ENCODE measurements at places on chromosomes 7 and 10.

DNA sequence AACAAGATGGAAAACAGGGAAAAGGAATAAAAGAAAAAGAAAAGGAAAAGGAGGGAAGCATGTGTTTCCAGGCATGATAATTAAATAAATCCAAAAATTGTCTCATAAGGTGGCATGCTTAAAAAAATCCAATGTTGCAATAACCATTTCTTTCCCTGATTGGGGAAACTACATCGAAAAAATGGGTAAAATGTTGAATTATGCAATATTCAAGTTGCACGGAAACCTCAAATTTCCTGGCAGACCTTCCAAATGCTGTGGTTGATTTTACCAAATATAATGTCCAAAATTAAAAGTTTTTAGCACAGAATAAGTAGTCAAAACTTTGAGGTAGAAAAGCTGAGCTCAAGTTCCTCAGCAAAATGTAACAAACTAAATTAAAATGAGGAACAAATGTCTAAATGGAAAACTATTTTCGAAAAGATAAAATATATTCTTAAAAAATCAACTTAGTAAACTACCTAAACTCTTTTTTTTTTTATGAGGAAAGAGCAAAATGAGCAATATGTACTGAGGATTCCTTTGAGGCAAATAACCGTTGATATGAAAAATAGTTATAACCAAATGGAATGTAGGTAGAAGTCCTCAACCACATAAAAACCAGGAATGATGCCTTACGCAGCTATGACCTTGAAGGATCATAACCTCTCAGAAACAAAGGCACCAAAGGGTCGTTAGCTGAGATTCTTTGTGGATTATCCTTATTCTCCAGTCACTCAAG lies 52.6 kb downstream of the MACC1 start:
- DNase-seq, result no peak

DNA sequence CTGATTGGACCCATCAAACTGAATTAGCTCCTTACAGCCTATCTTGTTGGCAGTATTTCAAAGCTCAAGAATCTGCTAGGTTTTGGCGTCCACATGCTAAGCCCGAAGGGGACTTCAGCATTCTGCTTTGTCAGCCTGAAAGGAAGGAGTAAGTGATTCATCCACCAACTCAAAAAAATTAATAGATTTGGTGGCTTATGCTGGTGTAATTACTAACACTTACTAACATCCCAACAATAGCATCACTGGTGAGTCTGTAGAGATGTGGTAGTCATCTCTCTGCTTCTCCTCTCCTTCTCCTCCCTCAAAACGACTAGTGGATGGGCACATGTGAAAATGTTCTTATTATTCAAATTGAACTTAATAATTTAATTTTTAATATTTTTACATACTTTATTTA lies 53.8 kb upstream of the EGR2 start:
- DNase-seq, result no peak

DNA sequence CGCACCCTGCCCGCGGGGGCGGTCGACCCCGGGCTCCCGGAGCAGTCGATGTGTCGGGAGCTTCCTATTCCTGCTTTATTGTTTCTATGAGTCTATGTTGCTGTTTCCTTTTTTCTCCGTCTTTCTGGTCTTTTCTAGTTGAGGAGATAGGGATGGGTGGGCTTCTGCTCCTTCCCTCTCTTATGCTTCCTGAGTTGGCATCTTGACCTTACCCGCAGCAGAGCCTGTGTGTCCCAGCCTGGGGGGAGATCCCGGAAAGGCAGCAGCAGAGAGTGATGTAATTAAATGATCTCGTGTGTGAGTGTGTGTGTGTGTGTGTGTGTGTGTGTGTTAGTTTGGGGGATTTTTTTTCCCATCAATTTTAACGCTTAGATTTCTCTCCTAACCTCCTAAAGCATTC lies 486 bp upstream of the SORCS1 start:
- DNase-seq, result no peak

DNA sequence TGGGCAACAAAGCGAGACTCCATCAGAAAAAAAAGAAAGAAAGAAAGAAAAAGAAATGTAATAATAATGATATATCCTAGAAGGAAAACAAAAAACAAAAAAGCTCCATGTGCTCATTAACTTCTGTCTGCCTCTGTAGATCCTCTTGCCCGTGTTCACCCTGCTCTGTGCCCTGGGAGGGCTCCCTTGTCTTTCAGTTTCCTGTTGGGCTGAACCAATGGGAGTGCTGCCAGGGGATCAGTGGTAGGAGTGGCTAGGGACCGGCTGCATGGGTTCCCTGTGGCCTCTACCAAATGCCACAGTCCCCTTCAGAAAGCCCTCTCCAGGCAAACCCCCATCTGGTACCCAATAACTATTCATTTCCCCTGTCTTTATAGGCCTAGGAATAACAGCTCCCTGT lies 51.8 kb upstream of the PARD3 start:
- DNase-seq, result no peak

DNA sequence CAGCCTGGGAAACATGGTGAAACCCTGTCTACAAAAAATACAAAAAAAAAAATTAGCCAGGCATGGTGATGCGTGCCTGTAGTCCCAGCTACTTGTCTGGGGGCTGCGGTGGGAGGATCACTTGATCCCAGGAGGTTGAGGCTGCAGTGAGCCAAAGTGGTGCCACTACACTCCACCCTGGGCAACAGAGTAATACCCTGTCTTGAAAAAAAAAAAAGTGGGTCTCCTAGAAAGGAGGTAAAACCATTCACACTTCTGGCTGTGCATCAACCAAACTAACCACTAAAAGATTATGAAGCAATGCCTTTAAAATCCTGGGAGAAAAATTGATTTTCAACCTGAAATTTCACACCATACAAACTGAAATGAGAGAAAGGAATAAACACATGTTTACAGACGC lies 35.4 kb upstream of the C10orf71 start:
- no peak for DNase-seq

- DNase-seq, result no peak
Measured at GRCh38 chr7:11505471-11505985, 326.5 kb downstream of the THSD7A start.

DNA sequence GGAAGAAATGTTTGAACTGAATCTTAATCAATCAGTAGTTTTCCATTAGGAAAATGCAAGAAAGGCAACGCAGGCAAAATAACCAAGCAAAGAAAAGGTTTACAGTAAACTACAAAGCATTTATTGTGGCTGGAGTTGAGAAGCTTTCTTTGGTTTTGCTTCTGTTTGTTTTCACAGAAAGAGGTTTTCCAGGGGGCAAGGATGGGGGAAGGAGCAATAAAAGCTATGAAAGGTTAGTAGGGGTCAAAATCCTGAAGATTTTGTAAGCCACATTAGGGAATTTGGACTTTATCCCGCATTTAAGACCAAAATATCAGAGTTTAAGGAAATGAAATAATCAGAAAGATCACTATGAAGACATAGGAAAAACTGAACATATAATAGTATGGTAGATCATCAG lies 51.1 kb downstream of the NT5C2 start:
- DNase-seq, result no peak

DNA sequence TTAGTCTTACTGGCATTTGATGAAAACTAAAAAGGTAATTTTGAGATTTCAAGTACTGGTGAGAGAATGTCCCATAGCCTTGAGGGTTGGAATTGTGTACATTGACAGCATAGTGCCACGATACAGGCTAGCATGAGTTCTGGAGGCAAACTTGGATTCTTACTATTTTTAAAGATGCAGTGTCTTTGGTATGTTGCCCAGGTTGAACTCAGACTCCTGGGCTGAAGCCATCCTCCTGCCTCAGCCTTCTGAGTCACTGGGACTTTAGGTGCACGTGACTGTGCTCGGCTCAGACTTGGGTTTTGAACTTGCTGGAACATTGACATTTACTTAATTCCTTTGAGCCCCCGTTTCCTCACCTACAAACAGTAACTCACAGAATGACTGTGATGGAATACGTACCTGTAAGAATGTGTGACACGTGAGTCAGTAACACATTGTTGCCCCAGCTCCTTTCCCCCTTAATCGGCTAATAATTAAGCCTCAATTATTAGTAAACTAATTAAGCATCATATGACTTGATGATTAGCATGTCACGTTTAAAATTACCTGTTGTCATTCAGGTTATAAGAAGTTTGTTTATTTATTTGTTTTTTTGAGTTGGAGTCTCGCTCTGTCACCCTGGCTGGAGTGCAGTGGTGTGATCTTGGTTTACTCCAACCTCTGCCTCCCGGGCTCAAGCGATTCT lies 10.6 kb downstream of the DNAJB6 start:
- DNase-seq, result peak; percentile 12

GRCh38 chr10:6576326-6576725 lies 3.8 kb downstream of the PRKCQ start:
- DNase-seq, result no peak

DNA sequence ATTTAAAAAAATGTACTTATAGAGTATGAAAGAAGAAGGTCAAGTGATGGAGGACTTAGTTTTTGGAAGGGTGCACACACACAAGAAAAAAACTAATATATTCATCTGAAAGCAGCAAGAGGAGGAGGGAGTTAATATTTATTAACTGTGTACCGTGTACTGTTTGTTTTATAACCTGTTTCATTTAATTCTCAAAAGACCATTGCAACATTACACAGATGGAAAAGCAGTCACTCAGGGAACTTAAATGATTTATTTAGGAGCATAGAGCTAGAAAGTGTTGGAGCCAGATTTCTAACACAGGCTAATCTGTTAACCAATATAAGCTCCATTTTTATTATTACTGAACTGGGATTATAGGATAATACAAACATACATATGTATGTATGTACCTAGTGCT lies 36.7 kb downstream of the GLCCI1 start:
- no peak for DNase-seq

GRCh38 chr7:139124084-139124914 lies 14.8 kb upstream of the ZC3HAV1 start:
- no peak for DNase-seq

DNA sequence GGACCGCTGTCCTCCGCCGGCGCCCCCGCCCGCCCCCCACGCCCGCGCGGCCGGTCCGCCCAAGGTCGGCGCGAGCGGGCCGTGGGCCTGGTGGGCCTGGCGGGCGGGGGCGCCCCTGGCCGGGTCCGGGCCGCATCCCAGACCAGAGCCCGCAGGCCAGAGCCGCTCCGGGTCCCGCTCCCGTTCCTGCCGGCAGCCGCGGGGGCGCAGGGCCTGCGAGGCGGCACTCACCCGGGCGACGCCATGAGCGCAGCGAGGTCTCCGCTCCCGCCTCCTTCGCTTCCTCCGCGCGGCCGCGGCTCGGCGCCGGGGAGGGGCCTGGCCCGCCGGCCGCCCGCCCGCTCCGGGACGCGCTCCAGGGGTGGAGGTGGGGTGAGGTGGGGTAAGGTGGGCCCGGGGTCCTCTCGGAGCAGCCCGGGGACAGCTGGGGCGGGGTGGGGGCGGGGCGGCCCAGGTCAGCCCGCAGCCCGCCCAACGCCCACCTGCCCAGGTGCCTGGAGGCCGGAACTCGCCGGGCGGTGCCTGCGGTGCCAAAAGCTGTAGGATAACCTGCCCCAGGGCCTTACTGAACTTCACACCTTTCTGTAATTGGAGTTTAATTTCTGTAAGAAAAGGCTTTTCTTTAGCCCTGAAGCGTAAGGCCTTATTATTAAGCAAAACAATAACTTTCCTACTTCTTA lies at the start of gene URGCP:
Gene URGCP, minus strand, starts transcription at position 266 of the 680 bp plus-strand sequence. Its CDS starts 21 bp downstream, at position 245.
- peak; percentile 41 for DNase-seq

DNA sequence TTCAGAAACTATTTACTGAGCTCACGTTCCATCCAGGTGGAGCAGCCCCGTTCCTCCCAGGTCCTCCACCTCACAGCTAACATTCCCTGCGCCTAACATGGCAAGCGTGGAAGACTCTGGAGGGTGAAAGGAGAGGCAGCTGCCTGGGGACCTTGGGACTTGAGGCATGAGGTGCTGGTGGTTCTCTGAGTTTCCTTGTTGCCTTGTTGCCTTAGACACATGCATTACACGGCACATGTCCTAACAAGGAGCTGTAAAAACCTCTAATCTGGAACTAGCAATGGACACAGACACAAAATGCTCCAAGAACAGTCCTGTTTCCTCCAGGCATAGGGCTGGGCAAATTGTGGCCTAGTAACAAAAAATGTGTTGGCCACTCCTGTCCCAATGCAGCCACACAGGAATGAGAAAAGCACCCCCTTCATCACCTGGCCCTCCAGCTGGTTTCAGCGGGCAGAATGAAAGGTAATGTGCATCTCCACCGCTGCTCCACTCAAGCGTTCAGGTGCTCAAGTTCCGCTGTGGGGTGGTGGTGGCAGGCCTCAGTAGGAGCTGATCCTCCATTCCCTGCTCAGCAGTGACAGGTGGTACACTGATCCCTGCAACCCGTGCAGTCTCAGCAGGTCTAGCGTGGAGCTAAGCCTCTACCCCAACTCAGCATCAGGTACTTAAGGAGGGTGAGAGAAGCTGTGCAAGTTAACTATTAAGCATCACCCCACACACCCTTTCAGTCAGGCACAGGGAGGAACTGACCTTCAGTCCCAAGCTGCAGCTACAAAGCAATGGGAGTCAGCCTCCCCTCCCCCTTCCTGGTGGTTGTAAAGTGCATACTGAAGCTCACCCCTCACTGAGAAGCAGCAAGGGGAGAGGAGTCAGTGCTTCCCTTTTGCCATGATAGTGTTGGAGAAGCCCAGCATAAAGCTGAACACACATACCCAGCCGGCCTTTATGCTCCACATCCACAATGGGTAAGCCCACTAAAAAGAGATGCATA lies 382.8 kb downstream of the SDK1 start:
- DNase-seq, result no peak

DNA sequence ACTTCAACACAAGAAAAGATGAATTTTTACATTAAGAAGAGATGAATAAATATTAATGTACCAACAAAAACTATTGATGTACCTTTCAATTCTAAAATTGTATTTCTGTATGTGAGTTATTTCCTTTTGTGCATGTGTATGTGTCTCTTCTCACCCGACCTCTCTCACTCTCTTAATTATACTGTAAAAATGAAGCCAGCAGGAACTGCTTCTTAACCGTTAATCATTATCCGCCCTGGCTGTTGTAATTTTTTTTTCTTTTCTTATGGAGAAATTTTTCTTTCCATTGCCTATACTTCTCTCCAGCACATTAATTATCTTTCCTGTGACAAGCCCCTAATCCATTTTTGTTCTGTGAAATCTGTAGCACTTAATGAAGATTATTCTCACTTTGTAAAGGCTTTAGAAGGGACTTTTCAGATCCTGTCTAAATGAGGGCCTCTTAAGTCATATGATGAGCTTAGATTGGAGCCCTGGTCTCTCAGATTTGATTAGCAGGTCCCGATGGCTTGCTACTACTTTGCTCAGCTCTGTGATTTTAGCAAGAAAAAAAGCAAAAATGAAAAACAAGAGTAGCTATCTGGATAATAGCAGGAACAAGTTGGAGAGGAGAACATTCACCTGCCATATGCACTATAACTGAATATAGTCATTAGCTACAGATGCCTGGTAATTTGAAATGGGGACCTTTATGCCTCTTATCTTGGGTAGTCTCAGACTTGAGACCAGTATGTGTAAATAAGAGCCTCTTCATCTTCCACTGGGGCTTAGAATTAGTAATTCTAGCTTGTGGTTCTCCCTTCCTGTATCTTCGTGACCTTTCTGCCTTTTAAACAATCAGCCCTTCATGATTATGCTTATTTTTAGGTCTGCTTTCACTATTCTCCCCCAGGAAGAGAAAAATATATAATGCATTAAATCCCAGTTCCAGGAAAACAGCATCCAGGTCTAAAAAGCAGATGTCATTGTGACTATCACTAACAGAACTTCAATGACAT lies 80.0 kb upstream of the COL1A2 start:
- DNase-seq, result no peak
